ENCODE measurements at places on chromosomes 7 and 10. TPM values are rescaled to one million over a fixed set of nuclear protein-coding genes. Genes with fewer than 3 reads are reported as not detected.

DNA sequence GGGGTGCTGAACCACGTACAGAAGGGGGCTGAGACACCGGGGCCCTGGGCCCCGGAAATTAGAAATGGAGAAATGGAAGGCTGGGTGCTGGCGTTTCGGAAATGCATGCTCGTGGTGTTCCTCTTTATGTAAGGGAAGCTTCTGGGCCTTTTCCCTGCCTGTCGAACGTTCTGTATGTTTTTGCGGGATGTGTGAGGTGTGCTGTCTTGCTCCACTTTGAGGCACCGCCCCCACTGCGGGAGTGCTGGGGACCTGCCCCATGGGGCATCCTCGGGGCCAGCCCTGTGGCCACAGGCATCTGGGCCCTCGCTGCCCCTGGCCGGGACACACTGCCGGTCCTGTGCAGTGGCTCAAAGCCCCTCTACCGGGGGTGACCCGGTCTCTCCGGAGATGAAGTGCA lies 1.7 kb upstream of the VENTX start:
- peaks cover 97% of the 10 kb centered on the region for H3K27me3 ChIP-seq
- H3K27ac ChIP-seq = no peak overlapping the region
- no peak for DNase-seq
- peaks cover 36% of the 10 kb centered on the region for H3K4me1 ChIP-seq
- no peaks in the 10 kb centered on the region for H3K36me3 ChIP-seq
- peak overlapping the region; percentile 47 for H3K4me3 ChIP-seq

DNA sequence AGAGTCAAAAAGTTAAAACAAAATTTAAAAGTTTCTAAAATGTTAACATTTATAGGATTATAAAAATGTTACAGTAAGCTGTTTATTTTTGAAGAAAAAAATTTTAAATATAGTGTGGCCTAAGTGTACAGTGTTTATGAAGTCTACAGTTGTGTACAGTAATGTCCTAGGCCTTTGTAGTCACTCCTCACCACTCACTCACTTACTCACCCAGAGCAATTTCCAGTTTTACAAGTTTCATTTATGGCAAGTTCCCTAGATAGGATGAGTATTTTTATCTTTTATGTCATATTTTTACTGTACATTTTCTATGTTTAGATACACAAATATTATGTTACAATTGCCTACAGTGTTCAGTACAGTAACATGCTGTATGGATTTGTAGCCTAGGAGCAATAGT lies 419.9 kb downstream of the ARL4A start:
- H3K27ac ChIP-seq = no peak overlapping the region
- H3K4me1 ChIP-seq = no peaks in the 10 kb centered on the region
- no peak overlapping the region for H3K4me3 ChIP-seq

GRCh38 chr7:7385421-7385820 lies 150.3 kb downstream of the COL28A1 start:
- no peak overlapping the region for H3K27ac ChIP-seq
- H3K27me3 ChIP-seq = no peaks in the 10 kb centered on the region
- H3K4me1 ChIP-seq = no peaks in the 10 kb centered on the region
- no peak for DNase-seq
- H3K36me3 ChIP-seq = no peaks in the 10 kb centered on the region

DNA sequence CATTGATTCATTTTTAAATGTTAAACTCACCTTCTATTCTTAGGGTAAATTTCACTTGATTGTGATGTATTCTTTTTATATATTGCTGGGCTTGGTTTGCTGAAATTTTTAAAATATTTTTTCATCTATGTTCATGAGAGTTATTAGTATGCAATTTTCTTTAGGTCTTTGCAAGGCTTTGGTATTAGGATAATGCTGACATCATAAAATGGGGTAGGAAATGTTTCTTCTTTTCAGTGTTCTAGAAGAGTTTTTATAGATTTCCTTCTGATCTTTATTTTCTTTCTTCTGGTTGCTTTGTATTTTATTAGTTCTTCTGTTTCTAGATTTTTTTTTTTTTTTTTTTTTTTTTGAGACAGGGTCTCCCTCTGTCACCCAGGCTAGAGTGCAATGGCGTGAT lies 56.3 kb downstream of the AHCYL2 start:
- no peak overlapping the region for H3K4me3 ChIP-seq
- H3K27ac ChIP-seq = peak overlapping the region; percentile 11
- no peaks in the 10 kb centered on the region for H3K36me3 ChIP-seq
- peaks cover 25% of the 10 kb centered on the region for H3K4me1 ChIP-seq

DNA sequence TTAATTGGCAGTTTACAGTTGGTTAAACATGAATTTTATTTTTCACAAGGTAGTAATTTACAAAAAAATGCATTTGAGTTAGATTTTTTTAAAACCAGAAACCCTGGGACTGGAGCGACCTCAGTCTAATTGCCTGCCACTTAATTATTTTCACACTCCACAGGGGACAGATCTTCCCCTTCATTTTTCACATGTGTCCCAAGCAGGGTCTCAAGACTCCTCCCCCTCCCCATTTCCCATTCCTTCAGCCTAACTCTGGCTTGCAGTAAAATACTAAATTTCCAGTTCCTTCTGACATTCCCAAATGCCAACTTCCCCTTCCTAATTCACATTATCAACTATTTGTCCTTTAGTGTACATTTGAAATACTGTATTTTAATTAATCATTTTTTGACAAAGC lies 948 bp downstream of the ZNF138 start:
- no peaks in the 10 kb centered on the region for H3K27me3 ChIP-seq
- H3K36me3 ChIP-seq = peaks cover under 1% of the 10 kb centered on the region
- H3K4me1 ChIP-seq = peaks cover 12% of the 10 kb centered on the region
- peak overlapping the region; percentile 97 for H3K4me3 ChIP-seq
- peak; percentile 50 for DNase-seq

GRCh38 chr10:106267591-106267990 lies 896.9 kb downstream of the SORCS1 start:
- no peak overlapping the region for H3K27ac ChIP-seq
- H3K4me3 ChIP-seq = no peak overlapping the region
- H3K4me1 ChIP-seq = no peaks in the 10 kb centered on the region
- H3K36me3 ChIP-seq = no peaks in the 10 kb centered on the region
- no peaks in the 10 kb centered on the region for H3K27me3 ChIP-seq

DNA sequence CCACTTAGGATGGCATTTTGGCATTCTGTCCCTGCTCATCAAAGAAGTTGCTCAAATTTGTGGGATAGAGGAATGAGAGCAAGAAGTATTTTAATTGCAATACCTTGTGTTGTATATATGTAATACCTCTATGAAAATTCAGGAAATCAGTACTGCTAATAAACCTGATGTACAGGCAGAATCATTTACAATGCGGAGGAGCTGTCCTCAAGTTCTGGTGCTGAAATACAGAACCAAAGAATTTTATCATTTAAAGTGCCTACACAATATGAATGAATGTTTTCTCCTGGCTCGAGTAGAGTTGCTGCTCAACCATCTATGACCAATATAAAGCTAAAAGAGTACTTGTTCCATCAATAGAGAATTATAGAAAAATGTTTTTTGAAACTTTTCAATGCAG lies 305.8 kb downstream of the PLXNA4 start:
- H3K27me3 ChIP-seq = peaks cover 30% of the 10 kb centered on the region
- no peak overlapping the region for H3K4me3 ChIP-seq
- H3K27ac ChIP-seq = no peak overlapping the region
- no peaks in the 10 kb centered on the region for H3K36me3 ChIP-seq
- peak; percentile 41 for DNase-seq

GRCh38 chr7:30266686-30267085 lies 17.7 kb upstream of the ZNRF2 start:
- H3K27ac ChIP-seq = no peak overlapping the region
- H3K4me1 ChIP-seq = peaks cover 4% of the 10 kb centered on the region
- no peak overlapping the region for H3K4me3 ChIP-seq
- no peaks in the 10 kb centered on the region for H3K36me3 ChIP-seq
- no peak for DNase-seq

DNA sequence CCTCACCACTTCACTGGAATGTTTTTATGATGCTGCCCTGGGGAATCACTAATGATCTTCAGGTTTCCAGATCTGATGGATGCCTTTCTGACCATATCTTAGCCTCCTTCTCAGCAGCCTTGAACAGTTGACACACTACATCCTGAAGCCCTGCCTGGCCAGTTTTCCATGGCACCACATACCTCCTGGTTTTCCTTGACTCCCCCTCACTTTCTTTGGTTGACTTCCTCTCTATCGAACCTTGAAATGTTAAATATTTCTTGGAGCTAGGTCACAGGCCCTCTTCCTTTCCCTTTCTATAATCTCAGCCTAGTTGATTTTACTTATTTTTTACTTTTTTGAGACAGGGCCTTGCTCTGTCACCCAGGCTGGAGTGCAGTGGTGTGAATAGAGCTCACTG lies 108.8 kb upstream of the CDK1 start:
- no peaks in the 10 kb centered on the region for H3K27me3 ChIP-seq
- no peaks in the 10 kb centered on the region for H3K36me3 ChIP-seq
- H3K4me3 ChIP-seq = no peak overlapping the region
- DNase-seq = no peak
- H3K4me1 ChIP-seq = no peaks in the 10 kb centered on the region
- H3K27ac ChIP-seq = no peak overlapping the region

GRCh38 chr10:71685554-71686232 lies 33.9 kb downstream of the C10orf105 start:
- no peak overlapping the region for H3K27ac ChIP-seq
- H3K27me3 ChIP-seq = no peaks in the 10 kb centered on the region
- no peak overlapping the region for H3K4me3 ChIP-seq
- peaks cover 19% of the 10 kb centered on the region for H3K4me1 ChIP-seq

GRCh38 chr7:98418636-98419315 lies 17.9 kb upstream of the BAIAP2L1 start:
- H3K4me3 ChIP-seq = no peak overlapping the region
- no peak for DNase-seq
- no peak overlapping the region for H3K27ac ChIP-seq
- no peaks in the 10 kb centered on the region for H3K36me3 ChIP-seq
- peaks cover 13% of the 10 kb centered on the region for H3K27me3 ChIP-seq

- no peak overlapping the region for H3K27ac ChIP-seq
- H3K4me1 ChIP-seq = no peaks in the 10 kb centered on the region
- no peaks in the 10 kb centered on the region for H3K36me3 ChIP-seq
- H3K4me3 ChIP-seq = no peak overlapping the region
Measured at GRCh38 chr10:89959433-89960110, 258.2 kb downstream of the KIF20B start.

DNA sequence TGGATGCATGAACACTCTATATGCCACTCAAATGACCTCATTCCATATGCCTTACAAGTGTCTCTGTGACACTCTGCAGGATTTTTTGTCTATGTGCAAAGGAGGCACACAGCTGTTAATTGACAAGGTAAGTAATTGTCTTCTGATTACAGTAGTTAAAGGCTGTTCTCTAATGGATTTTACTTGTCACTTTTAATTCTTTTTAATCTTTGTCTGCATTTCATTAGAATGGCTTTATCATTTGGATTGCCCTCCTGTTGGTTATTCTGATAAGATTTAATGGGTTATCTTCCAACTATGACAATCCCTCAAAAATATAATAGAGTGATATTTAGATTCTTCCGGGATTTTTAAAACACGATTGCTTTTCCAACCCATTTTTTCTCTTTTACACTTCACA lies 290.0 kb upstream of the TEX47 start:
- no peak overlapping the region for H3K4me3 ChIP-seq
- no peaks in the 10 kb centered on the region for H3K27me3 ChIP-seq
- peaks cover 10% of the 10 kb centered on the region for H3K4me1 ChIP-seq
- no peak overlapping the region for H3K27ac ChIP-seq
- no peak for DNase-seq
- no peaks in the 10 kb centered on the region for H3K36me3 ChIP-seq

DNA sequence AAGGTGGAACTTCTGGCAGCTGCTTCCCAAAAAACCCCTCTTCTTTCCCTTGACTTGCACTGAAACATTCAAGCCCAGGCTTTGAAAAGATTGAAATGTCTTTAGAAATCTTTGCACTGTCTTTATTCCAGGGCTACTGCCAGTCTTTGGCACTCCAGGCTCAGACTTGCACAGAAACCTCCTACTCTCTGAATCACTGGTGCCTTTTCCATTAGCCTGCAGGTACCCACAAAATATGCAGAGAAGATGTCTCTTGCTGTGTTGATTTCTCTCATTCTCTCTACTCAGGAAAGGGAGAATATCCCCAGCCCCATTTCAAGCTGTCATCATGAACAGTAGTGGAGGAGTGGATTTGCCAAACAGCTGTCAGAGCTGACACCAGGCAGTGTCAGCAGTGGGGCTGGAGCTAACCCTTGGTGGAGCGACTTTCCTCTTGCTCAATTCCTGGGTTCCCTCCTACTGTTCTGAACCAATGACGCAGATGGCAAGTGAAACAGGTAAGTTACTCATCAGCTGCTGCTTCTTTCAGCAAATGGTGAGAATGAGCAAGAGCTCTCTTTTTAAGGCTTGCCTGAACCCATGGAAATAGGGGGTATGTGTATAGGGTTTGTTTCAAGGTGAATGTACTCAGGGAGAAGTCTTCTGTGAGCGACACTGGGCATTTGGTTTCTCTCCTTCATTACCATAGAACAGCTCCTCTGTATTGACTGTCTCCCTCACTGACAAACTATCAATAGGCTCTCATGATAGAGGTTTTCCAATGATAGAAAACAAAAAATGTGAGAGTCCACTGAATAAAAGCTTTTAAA lies 362.4 kb downstream of the ADRA2A start:
- no peak for DNase-seq
- H3K27ac ChIP-seq = no peak overlapping the region
- no peaks in the 10 kb centered on the region for H3K4me1 ChIP-seq

- no peak for DNase-seq
- H3K27me3 ChIP-seq = no peaks in the 10 kb centered on the region
- H3K36me3 ChIP-seq = no peaks in the 10 kb centered on the region
- no peak overlapping the region for H3K4me3 ChIP-seq
- H3K27ac ChIP-seq = no peak overlapping the region
Measured at GRCh38 chr7:20233362-20233761, 16.2 kb upstream of the MACC1 start.

- H3K4me1 ChIP-seq = peaks cover 18% of the 10 kb centered on the region
- H3K36me3 ChIP-seq = no peaks in the 10 kb centered on the region
- no peak overlapping the region for H3K4me3 ChIP-seq
- no peak overlapping the region for H3K27ac ChIP-seq
Measured at GRCh38 chr10:128062331-128062880, 63.8 kb downstream of the MKI67 start.

Gene ZNF12
- 30.1 TPM for total RNA-seq

Gene RAMP3
- total RNA-seq = not detected

Gene SORBS1
- 10.1 TPM for total RNA-seq

Gene ATG9B
- total RNA-seq = 1.8 TPM

Gene IQCE
- 10.1 TPM for total RNA-seq

Gene GNGT1
- total RNA-seq = 0.06 TPM

Measured in neural progenitor cell (in vitro differentiated cells).